ENCODE measurements at places on chromosomes 7 and 10.

- DNase-seq: no peak
Measured at GRCh38 chr10:18164748-18165361, 24.6 kb downstream of the CACNB2 start.

DNA sequence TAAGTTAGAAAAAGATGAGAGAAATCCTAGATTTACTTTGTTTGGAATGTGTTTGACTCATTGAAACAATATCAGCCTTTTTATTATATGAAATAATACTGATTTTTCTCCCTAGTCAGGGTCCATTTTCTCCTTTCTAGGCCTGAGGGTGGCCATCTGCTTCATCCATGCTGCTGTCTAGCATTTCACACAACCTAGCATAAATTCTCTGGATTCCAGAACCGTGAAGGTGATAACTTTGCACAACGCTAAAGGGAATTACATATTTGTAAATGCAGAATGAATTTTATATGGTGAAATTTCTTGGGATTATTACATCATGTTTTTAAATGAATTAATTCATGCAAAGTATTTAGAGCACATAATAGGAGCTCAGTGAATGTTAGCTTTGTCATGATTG lies 505.1 kb downstream of the INHBA start:
- DNase-seq: no peak

GRCh38 chr7:86955895-86956503 lies 103.5 kb downstream of the ELAPOR2 start:
- DNase-seq: no peak

DNA sequence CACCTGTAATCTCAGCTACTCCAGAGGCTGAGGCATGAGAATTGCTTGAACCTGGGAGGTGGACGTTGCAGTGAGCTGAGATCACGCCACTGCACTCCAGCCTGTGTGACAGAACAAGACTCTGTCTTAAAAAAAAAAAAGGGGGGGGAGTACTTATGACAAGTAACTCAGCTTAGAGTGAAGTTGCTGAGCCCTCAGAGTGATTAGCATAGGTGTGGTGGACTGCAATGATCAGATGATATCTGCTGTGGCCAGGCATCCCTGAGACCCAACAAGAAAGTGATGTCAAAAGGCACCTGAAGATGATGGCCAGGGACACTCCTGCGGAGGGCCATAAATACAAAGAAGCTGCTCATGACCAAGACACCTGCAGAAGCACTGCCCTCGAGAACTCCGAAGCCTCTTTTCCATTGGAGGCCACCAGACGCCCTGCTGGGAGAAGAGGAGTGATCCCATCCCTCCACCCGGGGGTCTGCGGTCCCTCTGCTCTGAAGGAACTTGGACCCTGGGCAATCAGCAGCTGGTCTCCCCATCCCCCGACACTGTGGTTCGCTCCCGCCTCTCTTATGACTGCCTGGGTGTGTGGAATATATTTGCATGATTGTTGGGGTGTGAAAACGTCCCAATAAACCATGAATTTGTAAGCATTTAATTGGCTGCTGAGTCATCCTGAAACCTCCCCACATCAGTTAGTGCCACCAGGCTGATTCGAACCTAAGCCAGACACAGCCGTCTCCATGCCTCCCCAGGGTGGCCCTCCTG lies 46.0 kb downstream of the RASGEF1A start:
- no peak for DNase-seq

GRCh38 chr7:66626331-66626934 lies 2.2 kb upstream of the KCTD7 start:
- peak; percentile 50 for DNase-seq

- DNase-seq: no peak
Measured at GRCh38 chr7:31758755-31759154, 71.7 kb downstream of the PPP1R17 start.

DNA sequence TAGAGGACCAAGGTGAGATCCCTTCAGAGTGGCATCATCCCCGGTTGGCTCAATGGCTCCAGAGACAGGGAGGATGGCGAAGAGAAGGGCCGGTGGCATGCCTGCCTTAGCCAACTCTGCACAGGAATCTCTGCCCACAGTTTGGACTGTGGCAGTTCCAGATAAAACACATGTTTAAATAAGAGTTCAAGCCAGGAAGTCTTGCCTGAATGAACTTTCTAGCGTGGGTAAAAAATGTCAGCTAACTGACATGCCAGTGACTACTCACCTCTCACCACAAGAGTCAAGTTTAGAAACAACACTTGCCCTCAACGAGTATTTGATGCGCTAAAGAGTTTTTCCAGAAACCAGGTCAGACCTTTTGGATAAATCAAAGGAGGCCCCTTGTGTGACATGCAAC lies 3.0 kb downstream of the NOD1 start:
- DNase-seq: no peak

DNA sequence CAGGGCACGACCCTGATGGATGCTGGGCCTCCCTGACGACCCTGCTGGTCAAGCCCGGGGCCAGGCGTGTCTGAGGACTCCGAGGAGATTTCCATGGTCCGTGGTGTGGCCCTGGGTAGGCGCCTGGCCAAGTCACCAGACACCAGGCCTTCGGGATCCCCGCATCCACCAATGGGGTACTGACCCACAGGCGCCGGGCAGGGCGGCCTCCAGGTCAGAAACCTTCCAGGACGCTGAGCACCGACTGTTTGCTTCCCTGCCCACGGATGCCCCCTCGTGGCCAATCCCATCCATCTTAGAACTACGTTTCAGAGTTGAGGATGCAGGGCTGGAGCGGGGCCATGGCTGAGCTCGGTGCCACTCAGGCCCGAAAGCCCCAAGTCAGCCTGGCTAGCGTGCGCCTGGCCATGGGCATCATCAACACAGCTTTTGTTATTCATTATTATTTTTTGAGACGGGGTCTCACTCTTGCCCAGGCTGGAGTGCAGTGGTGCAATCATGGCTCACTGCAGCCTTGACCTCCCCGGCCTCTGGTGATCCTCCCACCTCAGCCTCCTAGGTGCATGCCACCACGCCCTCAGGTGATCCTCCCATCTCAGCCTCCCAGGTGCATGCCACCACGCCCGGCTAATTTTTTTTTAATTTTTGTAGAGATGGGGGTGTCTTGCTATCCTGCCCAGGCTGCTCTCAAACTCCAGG lies 7.1 kb upstream of the AMZ1 start:
- peak; percentile 25 for DNase-seq

DNA sequence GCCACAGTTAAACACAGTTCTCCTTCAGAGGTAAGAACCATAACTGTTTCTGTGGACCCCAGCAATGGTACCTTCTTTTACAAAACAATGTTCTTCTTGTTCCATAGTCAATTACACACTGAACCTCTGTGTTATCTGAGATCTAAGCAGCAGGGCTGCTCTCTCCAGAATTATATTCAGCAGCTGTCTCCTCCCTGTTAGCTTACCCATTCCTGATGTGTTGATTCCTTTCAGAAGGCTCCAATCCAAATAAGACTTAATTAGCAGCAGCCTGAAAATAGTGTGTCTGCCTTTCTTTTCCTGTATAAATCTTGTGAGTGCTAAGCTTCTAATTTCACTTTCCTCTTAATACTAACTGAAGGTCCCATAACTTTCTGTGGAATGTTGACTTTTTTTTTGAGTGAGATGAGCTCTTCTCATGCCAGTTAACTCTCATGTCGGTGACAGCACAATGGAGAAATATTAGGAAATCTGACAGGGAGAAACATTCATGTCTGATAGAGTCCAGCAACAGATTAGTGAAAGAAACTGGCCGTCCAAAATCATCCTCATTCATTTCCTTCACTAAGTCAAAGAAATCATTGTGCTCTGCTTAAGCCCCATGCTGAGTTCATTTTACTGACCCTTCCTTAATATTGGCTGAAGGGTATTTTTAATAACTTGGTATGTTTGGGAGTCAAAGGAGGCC lies 226.5 kb downstream of the PRKG1 start:
- no peak for DNase-seq

DNA sequence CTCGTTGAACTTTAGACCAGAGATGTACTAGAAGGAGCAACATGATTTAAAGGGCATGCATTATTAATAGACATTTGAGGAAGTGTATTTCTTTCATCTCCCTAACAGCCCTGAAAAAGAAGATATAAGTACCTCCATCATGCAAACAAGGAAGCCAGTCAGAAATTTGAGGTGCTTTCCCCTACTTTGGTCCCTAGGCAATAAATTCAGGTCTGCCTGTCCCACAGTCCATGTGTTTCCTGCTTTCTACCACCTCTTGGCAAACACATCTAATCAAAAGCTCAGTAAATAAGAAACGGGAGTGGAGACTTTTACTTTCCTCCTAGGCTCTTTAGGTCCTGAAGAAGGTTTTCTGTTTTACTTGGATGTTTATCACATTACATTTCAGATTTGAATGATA lies 5.2 kb upstream of the SEMA3C start:
- DNase-seq: no peak

- DNase-seq: no peak
Measured at GRCh38 chr10:17910125-17910789, 41.5 kb upstream of the SLC39A12 start.

- DNase-seq: no peak
Measured at GRCh38 chr10:6915307-6915706, 335.2 kb upstream of the PRKCQ start.

DNA sequence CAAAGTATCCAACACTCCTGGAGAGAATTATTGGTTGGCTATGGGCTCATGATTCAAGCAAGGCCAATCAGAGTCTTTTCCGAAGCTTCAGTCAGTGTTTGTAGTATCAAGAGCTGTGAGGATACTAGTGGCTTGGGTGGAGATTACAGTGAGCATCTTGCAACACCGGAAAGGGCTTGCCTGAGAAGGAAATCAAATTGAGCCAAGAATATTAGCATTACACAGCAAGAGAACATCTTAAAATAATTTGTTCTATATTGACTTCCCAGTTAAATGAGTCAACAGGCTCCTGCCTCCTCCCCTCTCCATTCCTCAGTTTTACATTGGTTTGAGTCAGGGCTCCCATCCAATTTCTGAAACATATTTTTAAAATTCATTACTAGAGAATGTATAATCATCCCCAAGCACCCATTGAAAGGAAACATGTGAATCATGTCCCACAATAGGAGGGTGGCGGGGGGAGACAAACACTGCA lies 127.4 kb downstream of the ELAPOR2 start:
- peak; percentile 96 for DNase-seq

- DNase-seq: no peak
Measured at GRCh38 chr7:33559324-33559710, 346.0 kb upstream of the BMPER start.

GRCh38 chr10:109784236-109784635 lies 139.1 kb downstream of the XPNPEP1 start:
- no peak for DNase-seq

GRCh38 chr7:70237831-70238575 lies 639.7 kb downstream of the AUTS2 start:
- no peak for DNase-seq

- DNase-seq: no peak
Measured at GRCh38 chr7:30505174-30505697, 607 bp upstream of the GGCT start.

- DNase-seq: no peak
Measured at GRCh38 chr7:50653981-50654425, 88.8 kb upstream of the DDC start.

DNA sequence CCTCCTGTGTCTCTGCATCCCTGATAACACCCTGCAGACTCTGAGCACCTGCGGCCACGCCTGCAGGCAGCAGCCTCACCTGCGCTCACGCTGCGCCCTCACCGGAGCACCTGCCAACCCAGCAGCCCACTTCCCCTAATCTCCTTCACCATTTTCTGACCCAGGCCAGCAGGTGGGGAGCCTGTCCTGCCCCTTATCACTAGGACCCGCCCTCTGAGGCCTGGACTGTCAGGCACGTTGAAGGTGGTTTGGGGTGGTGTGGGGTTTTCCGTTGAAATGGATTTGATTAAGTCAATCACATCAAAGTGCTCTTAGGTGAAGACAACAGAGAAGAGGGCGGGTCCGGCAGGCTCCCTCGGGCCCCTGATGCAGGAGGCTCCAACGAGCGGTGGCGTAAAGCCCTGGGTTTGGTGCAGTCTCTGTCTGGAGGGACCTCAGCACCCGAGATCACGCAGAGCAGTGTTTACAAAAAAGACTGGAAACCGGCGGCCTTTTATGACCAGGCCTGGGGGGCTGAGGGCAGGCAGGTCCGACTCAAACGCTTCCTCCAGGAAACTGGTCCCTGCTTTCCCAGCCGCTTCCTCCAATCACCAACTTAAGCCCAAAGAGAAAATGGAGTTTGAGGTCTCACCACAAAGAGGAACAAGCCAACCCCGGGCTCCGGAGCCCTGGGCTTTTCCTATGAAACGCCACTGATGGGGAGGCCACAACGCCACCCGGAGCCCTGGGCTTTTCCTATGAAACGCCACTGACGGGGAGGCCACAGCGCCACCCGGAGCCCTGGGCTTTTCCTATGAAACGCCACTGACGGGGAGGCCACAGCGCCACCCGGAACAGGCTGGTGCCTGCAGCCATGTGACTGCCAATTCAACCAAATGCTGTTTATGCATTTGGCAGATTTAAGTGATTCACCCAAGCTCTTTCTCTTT lies 45.5 kb downstream of the DPYSL4 start:
- DNase-seq: no peak

DNA sequence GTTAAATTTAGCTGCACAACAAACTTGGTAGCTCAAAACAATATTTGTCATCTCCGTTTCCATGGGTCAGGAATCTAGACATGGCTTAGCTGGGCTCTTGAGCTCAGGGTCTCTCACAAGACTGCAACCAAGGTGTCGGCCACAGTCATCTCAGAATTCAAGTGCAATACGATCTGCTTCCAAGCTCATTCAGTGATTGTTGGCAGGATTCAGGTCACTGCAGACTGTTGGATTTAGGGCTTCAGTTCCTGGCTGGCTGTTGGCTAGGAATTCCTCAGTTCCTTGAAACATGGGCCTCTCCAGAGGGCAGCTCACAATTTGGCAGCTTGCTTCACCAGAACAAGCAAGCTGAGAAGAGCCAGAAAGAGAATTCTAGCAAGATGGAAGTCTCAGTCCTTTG lies 17.5 kb upstream of the CHST3 start:
- no peak for DNase-seq

GRCh38 chr7:534959-535358 lies 15.3 kb upstream of the PDGFA start:
- no peak for DNase-seq

DNA sequence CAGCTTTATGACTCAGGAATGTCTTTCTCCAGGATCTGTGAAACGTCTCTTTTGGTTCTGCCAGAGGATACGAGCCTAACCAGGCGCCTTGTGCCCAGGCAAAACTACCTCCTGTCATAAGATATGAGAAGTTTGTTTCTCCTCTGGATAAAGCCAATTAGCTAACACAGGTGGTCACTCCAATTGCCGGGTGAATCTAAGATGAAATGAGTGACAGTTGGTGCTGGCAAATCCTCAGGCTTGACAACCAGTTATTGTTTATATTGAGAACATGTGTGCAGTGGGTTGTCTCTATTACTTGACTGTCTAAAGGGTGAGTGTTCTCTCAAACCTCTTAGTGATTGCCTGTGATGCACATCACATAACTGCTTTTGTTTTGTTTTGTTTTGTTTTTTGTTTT lies 449.1 kb downstream of the XPNPEP1 start:
- no peak for DNase-seq

DNA sequence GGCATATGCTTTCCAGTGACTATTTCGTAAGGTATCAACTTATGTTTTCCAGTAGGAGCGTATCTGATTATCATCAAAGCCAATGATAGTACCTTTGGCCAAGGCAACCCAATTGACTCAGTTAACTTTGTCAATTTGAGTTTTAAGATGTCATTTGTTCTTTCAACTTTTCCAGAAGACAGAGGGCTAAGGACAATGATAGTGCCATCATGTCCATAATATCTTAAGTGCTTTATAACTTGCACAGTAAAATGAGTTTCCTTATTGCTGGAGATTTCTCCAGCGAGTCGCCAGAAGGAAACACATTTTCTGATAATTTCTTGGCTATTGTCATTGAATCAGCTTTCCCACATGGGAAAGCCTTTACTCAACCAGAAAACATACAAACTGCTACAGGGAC lies 35.0 kb downstream of the ANTXRL start:
- DNase-seq: no peak
